ENCODE measurements at places on chromosomes 4 and X.
A peak's percentile ranks its signal among the peaks of the same experiment; 100 is the strongest.

GRCh38 chrX:139207655-139208054 is 322.9 kb upstream of the F9 start:
- DNase-seq: no peak

- DNase-seq: no peak
These were observed 254.4 kb downstream of the NPFFR2 start for GRCh38 chr4:72286185-72286584.

DNA sequence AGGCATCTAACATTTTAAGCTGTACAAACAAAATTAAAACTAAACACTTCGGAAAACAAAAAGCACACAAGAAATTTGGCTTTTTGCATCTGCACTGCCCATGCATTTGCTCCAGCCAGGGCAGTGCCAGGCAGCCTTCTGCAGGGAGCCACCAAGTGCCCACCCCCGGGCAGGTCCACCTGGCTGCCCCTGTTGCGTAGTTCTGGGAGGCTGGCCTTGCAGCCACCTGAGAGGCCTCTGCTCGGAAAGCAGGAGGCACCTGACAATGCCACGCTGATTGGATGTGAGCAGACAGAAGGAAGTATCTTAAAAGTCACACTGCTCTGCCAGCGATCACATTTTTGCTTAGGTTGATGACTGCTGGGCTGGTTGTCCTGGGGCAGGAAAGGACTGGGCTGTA is 3.5 kb downstream of the TMEM271 start:
- DNase-seq: no peak

DNA sequence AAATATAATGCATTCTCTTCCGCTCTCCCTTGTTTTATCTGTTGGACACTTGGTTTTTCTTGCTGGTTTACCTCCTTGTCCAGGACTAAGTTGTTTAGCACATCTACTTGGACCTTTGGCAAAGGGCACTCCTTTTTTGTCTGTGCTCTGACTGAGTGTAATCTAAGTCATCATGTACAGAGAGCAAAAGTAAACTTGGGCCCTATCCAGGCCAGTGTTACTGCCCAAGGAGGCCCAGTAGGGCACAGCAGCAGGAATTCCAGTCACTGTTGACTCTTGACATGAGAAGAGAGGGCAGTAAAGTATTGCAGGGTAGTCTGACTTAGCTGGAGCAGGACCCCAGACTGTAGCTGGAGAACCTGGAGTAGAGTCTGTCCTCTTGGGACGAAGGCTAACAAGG is 445.5 kb downstream of the ZIC3 start:
- DNase-seq: no peak

DNA sequence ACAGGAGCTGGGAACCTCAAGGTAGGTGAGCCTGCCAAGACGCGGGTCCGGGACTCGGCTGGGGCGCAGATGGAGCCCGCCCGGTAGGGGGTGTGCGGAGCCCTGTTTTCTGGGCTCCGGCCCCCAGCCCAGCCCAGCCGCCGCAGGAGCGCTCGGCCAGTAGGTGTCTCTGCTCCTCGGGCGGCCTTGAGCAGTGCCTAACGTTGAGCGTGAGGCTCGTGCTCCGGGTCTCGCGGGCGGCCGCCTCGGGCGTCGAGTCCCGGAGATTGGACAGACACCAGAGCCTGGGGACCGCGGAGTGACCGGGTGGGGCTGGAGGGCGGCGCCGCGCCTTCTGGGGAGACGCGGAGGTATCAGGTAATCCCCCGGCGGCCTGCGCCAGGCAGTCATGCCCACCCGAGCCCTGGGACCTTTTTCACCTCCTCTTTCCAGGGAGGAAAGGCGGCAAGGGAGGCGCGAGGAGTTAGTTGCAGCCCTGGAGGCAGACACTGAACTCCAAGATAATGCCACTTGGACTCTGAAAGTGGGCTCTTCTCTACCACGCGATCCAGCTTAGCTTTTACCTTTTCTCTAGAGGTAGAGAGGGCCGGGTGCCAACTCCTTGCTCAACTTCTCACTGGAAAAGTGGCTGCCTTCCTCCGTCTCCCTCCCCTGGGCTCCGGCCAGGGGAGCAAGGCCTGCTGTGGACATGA is 14.5 kb upstream of the FGG start:
- DNase-seq: peak; percentile 46

DNA sequence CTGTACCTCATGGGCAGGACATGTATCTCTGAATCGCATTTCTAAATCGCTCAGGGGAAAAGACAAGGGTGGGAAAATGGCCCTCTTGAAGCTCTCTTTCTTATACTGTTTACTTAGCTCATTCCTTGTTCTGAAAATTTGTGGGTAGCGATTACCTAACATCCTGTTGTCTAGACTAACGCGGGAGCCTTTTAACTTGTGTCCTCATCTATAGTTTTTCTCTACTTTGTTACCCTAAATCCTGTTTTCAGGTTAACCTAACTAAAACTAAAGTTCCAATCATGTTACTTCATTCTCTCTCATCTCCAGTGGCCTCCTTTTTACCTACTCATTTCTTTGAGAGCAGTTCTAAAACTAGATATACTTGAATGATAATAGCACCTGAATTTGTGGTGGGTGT is 45.0 kb downstream of the SNX25 start:
- DNase-seq: peak; percentile 35
